ENCODE measurements at places on chromosomes 6 and 20.

DNA sequence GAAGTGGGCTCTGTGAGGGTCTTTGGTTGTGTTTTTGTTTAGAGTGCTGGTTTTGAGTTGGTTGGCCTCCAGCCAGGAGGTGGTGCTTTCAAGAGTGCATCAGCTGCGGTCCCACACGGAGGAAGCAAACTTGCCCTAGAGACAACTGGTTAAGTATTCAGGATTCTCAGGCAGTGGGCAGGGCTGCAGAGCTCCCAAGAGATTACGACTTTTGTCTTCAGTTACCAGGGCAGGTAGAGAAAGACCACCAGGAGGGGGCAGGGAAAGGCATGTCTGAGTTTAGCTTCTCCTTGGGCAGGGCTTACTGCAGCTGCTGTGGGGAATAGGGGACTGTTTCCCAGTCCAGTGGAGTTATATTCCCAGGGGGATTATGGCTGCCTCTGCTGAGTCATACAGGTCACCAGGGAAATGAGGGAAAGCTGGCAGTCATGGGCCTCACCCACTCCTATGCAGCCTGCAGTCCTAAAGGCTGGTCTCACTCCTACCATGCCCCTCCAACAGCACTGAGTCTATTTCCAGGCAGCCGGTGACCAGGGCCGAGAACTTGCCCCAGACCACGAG lies 64.3 kb downstream of the TTI1 start:
- DNase-seq: no peak

DNA sequence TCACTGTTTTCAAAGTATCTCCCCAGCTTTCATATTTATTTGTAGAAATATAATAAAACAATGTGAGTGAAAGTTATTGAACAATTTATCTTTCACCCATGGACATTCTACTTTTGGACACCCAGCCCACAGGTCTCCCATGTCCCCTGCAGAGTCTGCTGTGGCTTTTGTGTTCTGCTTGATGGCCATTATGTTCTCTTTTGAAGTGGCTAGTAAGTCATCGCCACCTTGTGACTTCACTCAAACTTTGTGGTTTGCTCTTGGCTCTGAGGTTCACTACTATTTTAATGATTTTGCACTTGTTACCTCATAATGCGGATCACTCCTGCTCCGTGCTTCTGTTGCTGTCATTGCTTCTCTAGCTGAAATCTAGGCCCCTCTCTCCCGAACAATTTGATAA lies 10.2 kb upstream of the DEFB113 start:
- no peak for DNase-seq

DNA sequence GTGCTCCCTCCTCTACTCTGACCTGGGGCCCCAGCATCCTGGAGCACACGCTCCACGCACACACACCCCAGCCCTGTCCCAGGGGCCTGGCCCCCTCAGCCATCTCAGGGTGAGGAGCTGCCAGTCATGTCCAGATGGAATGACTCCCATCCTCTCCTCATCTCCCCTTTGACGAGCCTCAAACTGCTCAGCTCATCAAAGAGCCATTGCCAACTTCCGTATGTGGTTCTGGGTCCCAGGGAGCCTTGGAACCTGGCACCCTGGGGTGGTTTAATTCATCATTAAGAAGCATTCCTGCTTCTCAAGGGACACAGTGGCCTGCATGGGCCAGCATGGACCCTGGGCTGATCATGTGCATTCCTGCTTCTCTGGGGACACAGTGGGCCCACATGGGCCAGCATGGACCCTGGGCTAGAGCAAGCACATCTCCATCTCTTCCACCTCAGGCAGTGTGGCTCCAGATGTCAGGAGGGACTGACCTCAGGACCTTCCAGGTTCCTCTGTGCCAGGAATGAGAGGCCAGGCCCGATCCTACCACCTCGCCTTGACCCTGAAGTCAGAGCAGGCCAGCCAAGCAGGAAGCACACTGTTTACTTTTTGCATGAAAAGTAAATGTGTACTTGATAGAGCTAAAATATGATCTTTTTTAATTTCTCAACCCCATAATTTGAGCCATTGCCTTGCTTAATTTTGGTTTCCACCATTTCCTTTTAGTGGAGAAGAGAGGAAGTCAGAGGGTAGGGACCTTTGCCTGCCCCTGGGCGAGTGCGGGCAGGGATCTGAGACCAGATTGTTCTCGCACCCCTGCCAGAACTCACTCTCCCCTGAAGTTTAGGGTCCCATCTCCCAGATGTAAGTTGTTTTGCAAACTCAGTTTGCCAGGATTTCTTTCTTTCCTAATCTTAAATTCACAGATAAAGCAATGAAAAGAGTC lies 26.1 kb downstream of the SPATA2 start:
- no peak for DNase-seq

DNA sequence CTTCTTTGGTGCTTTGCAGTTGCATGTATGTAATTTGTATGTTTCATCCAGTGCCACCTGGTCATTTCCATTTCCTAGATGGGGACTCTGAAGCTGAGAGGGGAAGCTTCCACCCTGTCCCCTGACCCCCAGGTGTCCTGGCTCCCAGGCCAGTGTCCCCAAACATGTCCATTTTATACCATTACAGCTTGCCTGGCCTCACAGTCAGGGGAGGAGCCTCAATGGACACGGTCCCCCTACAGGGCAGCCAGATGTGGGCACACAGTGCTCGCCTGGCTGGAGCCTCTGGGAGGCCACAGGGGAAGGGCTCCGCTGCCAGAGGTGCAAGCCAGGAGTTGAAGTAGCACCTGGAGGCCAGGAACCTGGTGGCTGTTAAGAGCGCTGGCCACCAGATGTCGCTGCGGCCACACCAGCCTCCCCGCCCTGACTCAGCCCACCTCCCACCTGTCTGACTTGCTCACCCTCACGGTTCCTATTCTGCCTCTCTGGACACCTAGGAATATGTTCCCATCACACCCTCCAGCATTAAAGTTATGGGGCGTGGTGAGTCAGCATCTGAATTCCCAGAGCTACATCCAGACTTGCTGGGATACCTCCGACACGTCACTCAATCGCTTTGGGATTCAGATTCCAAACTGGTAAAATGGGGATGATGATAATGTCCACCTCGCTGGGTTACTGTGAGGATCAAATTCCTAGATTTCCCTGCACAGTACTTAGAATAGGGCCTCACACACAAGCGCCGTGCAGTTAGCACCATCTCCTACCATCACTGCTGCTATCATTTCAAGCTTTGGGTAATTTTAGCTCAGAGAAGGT lies 107.4 kb downstream of the SULF2 start:
- no peak for DNase-seq

DNA sequence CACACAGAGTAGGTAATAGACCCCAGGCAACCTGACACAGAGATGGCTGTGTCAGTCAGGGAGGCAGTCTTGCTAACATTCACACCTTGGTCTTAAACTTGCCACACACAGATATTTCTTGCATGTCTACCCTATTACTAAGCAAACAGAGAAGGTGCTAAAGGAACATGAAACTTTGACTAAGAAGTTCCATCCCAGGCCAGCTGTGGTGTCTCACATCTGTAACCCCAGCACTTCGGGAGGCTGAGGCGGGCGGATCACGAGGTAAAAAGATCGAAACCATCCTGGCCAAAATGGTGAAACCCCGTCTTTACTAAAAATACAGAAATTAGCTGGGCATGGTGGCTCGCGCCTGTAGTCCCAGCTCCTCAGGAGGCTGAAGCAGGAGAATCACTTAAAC lies 222.4 kb upstream of the JARID2 start:
- DNase-seq: no peak

GRCh38 chr20:13784271-13784892 lies 337 bp downstream of the ESF1 start:
- no peak for DNase-seq

DNA sequence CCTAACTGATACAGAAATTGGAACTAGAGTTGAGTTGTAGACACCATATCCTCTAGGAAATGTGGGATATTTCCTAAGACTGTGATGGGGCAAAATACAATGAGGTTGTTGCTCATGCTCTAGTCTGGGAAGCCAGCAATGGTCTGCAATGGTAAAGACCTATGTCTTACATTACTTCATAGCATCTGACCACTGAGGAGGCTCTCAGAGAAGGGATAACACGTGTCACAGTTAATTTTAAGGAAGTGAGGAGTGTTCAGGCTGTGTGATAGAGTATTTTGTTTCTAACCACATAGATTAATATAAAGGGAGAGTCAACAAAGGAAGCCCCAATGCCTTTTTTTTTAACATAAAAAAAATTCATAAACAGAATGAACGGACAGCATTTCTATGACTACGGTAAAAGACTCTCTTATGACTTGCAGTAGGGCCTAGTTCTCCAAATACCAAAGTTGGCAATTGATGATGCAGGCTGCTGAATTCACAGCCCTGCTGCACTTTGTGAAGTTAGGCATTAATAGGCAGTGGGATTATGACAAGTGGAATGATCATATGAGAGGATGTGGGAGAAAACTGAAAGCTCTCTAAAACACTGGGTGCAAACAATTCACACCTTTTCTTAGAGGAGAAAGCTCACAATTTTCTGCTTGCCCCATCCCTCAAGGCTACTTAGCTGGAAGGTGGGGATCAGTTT lies 13.7 kb downstream of the KCNS1 start:
- DNase-seq: no peak

DNA sequence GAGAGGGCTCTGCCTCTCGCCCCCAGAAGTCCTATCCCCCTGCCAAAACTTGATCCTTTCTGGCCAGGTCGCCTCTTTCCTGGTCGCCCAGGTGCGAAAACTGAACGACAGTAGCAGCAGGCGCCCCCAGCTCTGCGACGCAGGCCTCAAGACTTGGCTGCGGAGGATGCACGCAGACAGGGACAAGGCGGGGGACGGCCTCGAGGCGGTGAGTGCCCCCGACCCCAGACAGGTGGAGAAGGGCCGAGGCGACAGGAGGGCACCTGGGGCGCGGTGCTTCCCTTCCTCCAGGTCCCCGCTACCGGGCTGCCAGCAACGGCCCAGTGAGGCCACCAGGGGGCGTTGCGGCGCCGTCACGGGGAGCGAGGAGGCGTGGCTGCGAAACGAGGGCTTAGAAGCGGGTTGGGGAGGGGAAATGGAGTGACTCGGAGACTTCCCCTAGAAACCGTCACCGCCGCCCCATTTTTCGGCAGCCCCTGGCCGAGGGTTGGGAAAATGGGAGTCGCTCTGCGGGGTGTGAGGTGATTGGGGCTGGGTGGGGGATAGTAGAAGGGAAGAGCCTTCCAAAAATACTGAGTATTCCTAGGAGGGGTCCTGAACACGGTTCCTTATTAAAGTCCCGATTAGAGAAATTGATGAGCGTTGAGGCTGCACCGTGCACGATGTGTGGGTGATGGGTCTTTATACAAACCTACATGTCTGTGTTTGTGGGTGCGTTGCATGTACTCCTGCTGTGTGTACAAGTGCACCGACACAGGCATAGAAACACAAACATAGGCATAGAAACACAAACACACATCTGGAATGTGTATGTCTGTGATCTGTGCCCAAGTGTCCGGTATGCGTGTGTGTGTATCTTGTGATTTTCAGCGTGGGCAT lies 44.6 kb downstream of the ARHGAP40 start:
- peak; percentile 19 for DNase-seq

DNA sequence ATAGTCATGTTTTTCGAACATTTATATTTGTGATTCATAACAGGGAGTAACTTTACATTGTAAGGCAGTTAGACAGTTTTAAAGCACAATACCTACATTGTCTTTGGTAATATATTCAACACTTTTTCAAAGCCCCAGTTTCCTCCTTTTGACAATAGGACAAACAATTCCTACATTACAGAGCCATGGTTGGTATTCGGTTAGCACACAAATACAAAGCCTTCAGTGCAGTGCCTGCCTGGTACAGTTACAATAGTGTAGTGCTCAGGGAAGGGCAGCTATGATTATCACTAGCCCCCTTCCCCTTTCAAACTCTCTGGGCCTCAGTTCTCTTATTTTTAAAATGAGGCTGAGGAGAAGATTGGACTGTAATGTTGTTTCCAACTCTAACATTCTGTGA lies 207.8 kb downstream of the TPBG start:
- DNase-seq: no peak

GRCh38 chr20:23308024-23308423 lies 42.6 kb upstream of the NXT1 start:
- no peak for DNase-seq

DNA sequence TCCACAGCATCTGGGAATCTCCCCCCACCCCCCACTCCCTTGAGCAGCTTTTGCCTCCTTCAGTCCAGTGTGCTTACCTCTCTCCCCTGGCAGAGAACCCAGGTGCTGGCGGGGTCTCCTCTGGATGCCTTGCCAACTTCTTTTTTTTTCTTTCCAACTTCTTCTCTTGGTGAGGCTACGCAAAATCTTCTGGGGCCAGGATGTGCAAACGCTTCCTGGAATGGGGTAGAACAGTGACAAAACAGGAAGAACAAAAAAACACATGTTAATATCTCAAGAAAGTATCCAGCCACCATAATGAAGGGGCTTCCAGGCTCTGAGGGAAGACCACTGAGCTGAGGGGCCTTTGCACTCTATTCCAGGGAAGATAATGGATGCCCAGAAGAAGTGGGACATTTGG lies 53.9 kb upstream of the DDR1 start:
- DNase-seq: no peak

DNA sequence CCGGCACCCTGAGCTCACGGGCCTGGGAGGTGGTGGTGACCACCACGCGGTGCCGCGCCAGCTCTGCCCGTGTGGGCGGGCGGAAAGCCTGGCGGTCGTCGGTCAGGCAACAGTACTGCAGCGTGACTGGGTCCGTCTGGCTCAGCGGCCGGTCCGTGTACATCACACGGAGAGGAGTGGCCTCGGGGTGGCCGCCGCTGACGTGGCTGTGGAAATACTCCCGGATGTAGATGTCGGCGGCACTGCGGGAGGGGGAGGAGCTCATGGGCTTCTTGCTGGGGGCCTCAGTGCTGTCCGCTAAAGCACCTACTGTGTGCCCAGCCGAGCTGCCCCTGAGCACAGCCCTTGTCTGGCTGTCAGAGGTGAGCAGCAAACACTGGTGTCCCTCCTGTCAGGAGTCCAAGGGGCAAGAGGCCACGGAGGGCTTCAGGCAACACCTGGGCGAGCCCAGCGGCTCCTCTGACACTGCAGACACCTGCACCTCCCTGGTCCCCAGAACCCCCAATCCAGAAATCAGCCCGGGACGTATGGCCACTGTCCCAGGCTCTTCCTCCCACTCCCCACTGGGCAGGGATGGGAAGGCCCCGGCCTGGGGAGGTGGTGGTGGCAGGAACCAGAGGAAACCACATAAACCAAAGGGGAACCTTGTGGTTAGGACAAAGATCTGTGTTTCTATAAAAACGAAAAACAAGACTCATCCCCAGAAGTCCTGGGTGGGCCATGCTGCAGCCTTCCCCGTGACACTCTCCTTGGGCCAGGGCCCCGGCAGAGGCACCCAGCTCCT lies 6.5 kb downstream of the HELZ2 start:
- DNase-seq: no peak

GRCh38 chr20:1332749-1333300 lies 3.9 kb upstream of the SDCBP2 start:
- no peak for DNase-seq

DNA sequence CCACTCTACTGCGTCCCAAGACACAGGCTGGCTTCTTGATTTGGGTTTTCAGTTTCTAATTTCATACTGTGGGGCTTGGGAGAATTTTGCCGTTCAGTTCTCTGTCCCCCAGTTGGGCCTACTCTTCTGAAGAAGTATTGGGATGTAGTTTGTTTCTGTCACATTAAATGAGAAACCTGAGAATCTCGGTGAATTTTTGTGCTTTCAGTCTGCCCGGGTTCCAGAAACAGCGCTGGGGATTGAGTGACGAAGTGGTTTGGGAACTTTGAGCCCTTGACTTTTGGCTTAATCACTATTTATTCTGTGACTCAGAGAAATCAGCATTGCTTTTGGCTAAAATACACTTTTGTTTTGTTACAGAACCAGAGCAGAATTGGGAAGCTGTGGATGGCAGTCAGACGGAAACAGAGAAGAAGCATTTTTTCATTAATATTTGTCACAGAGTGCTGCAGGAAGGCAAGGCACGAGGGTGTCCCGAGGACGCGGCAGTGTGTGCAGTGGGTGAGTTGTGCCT lies 74.0 kb downstream of the IGF2R start:
- DNase-seq: no peak

GRCh38 chr6:9933677-9934076 lies 481.2 kb downstream of the TFAP2A start:
- no peak for DNase-seq

Measured in HFF-Myc (cell line).